Foreskin melanocyte (primary cell): ENCODE measurements at places on chromosomes 7 and 10.

DNA sequence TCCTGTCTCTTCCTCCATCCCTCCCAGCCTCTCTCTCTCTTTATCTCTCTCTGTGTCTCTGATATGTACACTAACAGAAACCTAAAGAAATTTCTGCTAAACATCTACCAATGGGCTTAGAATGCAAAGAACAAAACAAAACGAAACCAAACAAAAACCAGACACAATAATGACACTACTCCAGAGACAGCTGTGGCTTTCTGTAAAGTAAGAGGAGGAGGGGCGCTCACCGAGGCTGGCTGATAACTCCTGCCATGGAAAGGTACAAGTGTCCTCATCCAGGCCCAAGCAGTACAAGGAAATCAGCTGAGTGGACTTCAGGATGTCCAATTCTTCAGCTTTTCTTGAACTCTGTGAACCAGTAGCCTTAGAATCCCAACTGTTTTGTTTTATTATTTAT lies 70.4 kb upstream of the FZD8 start:
- no peak for DNase-seq

DNA sequence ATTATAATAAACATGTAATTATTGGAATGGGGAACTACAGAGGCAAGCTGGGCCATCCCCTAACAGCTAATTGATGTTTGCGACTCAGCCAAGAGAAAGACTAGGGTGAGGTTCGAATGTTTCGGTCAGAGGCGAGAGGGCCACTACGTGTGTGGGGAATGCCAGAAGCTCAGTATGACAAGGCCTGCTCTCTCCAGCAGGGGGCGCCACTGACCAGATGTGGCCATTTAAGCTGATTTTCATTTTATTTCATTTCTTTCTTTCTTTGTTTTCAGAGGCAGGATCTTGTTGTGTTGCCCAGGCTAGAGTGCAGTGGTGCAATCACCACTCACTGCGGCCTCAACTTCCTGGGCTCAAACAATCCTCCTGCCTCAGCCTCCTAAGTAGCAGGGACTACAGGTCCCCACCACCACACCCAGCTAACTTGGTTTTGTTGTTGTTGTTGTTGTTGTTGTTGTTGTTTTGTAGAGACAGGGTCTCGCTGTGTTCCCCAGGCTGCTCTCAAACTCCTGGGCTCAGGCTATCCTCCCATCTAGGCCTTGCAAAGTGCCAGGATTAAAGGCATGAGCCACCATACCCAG lies 38.1 kb downstream of the TMEM130 start:
- DNase-seq: no peak

DNA sequence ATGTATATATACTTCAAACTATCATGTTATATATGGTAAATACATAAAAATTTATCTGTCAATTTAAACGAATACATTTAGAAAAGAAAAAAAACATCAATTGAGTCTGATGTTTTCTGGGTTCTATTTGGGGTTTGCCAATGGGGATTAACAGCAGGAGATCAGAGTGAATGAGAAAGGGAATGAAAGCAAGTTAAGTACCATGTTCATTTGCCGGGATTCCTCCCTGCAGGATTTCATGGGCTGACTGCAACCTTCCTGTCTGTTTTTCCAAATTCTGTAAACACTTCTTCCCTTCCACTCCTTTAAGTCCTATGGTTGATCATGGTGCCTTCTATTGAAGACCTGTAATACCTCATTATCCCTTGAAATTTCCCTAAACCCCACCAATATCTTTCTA lies 33.9 kb upstream of the SEMA3A start:
- no peak for DNase-seq

DNA sequence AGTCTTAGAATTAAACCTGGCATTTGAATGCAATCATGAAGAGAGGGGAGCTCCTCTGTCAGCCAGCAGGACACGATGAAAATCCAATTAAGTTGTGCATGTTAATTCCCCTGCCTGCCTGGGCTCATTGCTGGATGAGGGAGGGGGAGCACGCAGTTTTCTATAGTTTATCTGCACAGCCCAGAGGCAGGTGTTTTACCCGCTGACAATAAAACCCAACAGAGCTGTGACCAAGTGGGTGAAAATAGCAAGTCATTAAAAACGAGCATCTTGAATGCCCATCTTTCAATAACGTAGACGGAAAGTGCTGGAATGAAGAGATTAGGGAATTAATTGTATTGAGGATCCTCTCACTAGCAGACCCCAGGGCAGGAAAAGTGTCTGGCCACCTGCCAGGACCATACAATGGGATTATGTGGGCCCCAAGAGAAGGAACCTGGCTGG lies 100.1 kb upstream of the FAM20C start:
- no peak for DNase-seq

DNA sequence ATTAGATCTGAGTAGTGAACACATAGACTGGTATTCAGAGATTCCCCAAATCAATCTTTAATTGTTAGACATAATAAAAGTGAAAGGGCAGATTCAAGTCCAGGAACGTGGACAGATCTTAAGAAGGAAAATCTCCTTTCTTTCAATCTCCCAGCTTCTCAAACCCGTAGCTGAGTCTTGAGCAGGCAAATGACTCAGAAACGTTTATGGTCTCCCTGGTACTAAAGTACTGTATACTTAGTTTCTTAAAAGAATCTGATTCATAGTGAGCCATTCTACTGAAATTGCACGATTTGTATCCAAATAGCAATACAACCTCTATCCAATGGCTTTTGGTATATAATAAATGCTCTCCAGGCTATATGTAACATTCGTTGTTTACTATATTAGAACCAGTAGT lies 140.4 kb upstream of the RHEB start:
- DNase-seq: no peak

DNA sequence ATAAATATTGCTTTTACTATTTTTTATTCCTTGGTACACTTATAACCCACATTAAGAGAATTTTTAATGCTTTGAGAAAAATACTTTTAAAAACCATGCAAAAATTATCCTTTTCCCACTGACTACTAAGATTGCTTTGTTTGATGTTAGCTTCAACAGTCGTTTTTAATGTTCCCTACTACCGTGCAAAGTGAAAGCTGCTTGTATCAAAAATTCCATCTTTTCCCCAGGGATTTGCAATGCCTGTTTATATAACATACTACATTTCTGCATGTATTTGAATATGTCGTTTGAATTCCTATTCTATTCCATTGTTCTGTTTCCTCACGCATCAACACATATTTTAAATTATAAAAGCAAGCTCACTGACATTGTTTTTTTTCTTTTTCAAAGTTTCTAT lies 54.4 kb downstream of the TFPI2 start:
- no peak for DNase-seq

- DNase-seq: no peak
These were observed 362.3 kb downstream of the PHF14 start for GRCh38 chr7:11335947-11336346.

DNA sequence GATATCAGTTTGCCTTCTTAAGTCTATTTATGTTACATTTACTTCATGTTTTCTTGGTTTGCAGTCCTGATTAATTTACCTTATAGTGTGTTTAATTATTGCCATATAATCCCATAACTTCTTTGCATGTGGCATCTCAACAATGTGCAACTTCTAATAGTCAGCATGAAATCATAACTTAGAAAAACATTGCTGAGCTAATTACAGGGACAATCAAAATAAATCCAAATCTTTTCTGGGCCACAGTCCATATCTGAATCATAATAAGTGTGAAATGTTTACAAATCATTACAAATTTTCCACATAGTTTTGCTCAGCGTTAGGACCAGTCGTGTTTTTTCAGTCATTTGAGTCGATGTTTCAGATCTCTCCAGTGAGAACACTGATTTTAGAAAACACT lies 29.1 kb upstream of the CABCOCO1 start:
- DNase-seq: no peak

DNA sequence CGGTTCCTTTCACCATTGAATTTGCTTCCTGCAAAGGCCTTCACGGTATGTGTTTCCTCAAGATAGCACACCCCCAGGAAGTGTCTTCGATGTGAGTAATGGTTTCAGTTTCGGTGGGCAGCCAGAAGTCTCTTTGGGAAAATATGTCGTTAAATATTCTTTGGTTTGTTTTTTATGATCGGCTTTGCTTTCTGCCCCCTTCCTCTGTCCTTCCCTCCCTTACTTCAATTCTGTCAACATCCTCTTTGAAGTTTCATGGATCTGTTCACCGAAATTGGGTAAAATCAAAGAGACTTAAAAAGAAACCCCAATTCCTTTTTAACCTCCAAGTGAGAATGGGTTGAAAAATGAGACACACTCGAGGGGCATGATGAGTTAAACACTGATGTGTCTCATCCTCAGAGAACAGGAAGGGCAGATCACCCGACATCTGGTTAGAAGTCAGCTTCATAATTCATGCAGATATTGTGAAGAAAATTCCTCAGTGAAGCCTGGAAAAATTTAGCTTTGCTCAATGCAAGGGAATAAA lies 170.8 kb upstream of the HABP2 start:
- DNase-seq: peak; percentile 85

DNA sequence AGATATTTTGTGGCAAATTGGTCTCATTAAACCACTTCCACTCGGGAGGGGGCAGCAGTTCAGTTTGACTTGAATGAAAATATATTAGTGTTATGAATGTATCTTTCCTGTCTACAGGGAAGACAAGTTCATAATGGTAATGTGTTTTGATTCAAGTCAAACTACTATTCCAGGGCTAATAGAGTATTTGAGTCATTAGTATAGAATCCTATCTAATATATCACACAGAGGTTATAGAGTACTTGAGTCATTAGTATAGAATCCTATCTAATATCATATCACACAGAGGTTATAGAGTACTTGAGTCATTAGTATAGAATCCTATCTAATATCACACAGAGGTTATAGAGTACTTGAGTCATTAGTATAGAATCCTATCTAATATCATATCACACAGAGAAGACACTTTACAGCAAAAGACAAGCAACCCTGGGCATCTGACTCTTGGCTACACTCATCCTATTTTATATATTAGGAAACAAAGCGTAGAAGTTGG lies 199.7 kb upstream of the MAGI2 start:
- no peak for DNase-seq

DNA sequence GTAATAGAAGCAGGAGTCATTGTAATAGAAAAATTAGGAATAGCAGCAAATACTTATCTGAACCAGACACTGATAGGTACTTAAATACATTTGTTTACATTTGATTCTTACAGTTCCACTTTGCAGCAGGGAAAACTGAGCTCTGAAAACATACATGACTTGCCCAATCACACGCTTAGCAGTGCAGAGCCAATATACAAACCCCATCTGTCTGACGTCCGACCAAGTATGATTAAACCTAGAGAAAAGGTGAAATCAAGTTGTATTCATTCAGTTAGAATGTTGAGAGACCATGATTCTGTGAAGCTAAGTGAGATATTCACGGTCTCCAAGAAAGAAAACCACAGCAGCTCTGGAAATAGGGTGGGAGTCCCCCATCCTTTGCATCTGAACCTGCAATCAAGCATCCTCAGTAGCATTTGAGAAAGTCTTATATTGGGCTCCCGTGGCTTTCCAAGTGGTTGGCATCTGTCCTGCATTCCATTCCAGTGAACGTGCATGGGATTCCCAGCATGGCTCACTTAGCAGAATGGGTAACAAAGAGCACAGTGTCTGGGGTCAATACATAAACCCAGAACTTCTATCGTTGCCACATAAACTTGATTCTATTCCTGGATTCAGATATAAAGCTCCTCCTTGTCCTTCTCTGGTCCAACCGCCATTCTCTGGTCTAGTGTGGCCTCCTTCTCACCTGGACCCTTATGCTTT lies 148.7 kb upstream of the RSU1 start:
- DNase-seq: peak; percentile 99

DNA sequence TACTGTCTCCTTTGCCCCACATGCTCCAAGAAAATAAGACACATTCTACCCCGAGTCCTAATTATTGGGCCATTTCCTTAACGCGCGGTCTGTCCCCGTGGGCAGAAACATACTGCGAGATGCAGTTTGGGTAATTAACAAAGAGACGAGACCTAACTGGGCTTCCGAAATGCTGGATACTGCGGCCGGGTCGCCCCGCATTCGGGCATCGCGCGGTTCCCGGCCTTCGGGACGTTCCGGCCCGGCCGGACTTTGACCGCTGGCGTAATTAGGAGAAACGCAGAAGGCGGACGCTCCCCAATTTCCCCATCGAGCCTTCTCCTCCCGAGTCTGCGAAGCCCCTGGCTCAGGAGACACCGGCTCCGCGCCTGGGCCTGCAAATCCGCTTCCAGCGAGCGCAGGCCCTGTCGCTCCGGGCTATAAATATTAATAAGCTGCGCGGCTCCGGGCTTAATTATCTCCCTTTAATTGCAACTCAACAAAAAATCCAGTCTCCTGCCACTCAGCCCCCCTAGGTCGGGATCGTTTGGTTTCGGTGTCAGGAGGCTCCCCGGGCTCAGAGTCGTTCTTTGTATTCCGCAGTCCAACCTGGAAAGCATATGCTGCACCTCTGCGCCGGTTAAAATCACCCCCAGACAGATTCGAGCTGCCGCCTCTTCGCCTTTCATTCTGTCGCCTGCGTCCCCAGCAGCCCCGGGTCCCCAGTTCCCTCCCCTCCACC lies 131.5 kb downstream of the SPAG6 start:
- no peak for DNase-seq

- DNase-seq: no peak
These were observed 108.0 kb downstream of the DOCK1 start for GRCh38 chr10:127013211-127013656.
